Stimulated activated CD4-positive, alpha-beta T cell treated with anti-CD3 and anti-CD28 coated beads, TNF-alpha, amount 100 ng/mL, for 4 hours (primary cell): ENCODE measurements at places on chromosomes 6 and 20.

GRCh38 chr20:63122626-63123025, 93.3 kb downstream of the YTHDF1 start:
- no peak for DNase-seq

DNA sequence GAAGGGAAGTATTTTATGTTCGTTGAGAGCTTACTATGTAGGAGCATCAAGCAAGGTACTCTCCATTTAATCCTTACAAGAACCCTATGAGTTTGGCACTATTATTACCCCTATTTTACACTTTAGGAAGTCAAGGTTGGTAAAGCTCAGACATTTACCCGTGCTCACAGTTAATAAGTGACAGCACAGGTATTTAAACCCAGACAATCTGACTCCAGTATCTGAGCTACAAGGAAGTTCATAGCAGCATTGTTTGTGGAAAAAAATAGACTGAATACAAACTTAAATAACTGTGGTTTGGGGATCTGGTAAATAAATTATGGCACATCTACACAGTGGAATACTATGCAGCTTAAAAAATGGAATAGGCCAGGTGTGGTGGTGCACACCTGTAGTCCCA, 21.2 kb upstream of the GMNN start:
- DNase-seq = no peak

- DNase-seq = no peak
These were observed 201.9 kb upstream of the CST7 start for GRCh38 chr20:24747010-24747712.

DNA sequence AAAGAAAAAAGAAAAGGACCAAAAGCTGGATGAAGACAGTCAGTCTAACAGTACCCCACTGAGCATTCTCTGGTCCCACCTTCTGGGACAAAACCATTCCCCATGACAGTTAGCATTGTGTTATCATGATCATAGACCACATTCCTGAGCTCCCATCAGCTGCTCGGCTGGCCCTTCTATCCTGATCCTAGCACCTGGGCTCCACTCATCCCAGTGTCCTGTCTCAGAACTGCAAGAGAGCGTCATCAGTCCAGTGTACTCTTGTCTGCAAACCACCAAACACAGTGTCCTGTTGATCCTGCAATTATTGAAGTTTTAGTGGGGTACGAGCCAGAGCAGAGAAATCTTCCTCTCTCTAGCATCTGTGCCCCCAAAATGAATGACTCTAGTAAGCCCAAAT, 16.0 kb upstream of the TAAR1 start:
- DNase-seq = no peak
